Inflammatory macrophage (primary cell): ENCODE measurements at places on chromosomes 12 and 14.

- DNase-seq = no peak
Measured at GRCh38 chr12:51443573-51443972, 18.9 kb downstream of the SLC4A8 start.

- no peak for DNase-seq
Measured at GRCh38 chr14:68266998-68267397, 447.4 kb downstream of the RAD51B start.

DNA sequence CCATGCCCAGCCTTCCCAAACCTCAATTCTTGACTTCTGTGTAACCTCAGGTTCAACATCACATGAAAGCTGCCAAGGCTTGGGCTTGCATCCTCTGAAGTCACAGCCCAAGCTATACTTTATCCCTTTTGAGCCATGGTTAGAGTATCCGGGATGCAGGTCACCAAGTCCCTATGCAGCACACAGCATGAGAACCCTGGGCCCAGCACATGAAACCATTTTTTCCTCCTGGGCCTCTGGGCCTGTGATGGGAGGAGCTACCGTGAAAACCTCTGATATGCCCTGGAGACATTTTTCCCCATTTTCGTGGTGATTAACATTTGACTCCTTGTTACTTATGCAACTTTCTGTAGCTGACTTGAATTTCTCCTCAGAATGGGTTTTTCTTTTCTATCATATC, 25.8 kb upstream of the DIO2 start:
- no peak for DNase-seq

DNA sequence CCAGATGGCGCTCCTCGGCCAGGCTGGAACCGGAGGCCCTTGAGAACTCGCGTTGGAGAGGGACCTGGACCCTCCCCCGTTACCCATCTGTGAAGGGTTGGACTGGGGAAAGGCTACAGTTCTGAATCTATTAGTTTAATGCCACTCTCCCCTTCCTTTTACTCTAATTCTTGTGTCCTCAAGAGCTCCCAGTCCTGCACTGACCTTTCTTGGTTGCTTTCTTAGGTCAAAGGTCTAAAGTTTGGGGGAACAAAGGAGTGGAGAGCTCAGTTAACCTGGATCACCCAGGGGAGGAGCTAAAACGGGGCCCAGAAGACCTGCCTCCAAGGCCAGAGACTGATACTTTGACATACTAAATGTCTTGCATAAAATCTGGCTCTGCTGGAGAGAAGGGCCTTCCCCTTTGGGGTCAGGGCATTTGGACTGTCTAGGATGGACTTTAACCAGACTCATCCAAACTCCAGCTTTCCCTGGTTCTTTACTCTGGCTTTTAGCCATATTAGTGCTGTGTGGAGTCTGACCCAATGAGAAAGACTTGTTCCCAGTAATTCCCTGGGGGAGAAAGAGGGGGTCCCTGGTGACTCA, 923 bp upstream of the MLF2 start:
- peak; percentile 47 for DNase-seq

DNA sequence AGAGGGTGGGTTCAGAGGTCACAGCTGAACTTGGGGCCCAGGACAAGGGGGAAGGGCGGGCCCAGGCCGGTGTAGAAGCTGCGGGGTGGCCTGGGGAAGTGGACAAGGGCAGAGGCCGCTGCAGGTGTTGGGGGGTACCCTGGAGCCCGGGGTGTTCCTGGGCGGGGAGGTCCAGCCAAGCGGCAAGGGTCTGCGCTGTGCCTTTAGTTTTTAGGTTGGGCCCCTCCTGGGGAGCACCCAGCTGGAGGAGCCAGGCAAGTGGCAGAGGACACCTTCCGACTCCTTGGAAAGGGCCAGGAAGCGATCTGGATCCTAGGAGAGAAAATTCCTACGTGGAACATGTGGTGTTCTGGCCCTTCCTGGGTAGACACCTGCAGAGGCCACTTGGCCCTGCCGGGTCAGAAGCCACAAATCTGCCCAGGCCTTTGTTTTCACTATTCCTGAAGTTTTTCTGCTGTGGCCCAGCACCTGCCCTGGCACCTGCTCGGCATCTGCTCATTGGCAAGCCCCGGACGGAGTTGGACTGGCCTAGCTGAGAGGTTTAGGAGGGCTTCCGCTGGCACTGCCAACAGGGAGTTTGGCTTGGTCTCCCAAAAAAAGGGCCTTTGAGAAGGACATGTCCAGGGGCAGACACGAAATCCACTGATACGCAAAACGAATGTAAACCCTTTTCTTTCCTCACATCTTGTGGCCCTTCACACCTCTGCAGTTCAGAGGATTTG, 61.1 kb downstream of the SMUG1 start:
- no peak for DNase-seq

DNA sequence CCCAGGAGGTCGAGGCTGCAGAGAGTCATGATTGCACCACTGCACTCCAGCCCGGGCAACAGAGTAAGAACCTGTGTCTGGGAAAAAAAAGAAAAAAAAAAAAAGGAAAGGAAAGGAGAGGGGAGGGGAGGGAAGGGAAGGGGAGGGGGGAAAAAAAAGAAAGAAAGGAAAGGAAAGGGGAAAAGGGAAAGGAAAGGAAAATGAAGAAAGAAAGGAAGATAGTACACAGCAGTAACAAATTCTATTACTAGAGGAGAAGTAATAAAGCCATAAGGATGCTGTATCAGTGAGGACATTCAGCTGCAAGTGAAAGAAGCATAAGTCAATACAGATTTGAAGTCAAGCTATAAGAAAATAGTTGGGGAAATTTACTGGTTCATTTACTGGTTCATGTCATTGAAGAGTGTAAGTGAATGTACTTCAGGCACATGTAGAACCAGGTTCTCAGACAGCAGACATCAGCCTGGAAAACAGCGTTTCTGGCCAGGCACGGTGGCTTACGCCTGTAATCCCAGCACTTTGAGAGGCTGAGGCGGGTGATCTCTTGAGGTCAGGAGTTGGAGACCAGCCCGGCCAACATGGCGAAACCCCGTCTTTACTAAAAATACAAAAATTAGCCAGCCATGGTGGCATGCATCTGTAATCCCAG, 37.4 kb downstream of the NDUFA12 start:
- no peak for DNase-seq

GRCh38 chr12:117881517-117881916, 87.3 kb downstream of the KSR2 start:
- peak; percentile 33 for DNase-seq

DNA sequence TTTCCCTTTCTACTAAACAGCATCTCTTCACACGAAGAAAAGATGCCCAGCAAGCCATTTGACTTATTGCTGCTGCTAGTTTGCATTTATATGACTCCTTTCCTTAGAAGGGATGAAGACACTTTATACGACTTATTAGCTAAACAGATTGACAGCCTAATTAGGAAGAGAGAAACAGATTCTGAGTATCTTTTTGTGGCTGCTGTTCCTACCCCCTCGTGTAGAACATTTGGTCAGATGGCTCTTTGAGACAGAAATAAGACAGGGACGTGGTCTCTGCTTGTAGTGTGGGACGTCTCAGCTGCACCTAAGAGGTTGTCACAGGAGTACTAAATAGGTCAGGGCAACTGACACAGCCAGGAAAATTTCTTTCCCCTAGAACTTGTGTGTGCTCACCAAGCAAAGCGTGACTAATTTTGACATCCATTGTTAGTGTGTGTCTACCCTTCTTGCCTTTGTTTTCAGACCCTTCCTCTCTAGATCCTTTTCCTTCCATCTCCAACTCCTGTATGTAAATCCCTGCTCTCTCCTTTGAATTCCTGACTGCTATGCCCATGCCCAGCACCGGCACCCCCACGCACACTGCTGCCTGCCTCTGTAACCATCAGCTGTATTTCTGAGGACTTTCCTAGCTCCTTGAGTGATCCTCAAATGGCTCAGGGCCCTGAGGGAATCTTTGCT, 83.2 kb downstream of the DAD1 start:
- DNase-seq = no peak

GRCh38 chr14:105117257-105117646, 51.3 kb downstream of the JAG2 start:
- DNase-seq = no peak

GRCh38 chr12:53976172-53976822, 1.5 kb upstream of the HOTAIR start:
- no peak for DNase-seq

GRCh38 chr14:24300326-24300980, 803 bp downstream of the NOP9 start:
- DNase-seq = no peak

- no peak for DNase-seq
Measured at GRCh38 chr14:25666877-25667276, 616.9 kb upstream of the STXBP6 start.

GRCh38 chr14:100288382-100289185, 17.7 kb downstream of the SLC25A29 start:
- no peak for DNase-seq

GRCh38 chr12:21797539-21797938, 23.0 kb upstream of the KCNJ8 start:
- no peak for DNase-seq

GRCh38 chr12:89379148-89379838, 27.0 kb upstream of the DUSP6 start:
- no peak for DNase-seq

DNA sequence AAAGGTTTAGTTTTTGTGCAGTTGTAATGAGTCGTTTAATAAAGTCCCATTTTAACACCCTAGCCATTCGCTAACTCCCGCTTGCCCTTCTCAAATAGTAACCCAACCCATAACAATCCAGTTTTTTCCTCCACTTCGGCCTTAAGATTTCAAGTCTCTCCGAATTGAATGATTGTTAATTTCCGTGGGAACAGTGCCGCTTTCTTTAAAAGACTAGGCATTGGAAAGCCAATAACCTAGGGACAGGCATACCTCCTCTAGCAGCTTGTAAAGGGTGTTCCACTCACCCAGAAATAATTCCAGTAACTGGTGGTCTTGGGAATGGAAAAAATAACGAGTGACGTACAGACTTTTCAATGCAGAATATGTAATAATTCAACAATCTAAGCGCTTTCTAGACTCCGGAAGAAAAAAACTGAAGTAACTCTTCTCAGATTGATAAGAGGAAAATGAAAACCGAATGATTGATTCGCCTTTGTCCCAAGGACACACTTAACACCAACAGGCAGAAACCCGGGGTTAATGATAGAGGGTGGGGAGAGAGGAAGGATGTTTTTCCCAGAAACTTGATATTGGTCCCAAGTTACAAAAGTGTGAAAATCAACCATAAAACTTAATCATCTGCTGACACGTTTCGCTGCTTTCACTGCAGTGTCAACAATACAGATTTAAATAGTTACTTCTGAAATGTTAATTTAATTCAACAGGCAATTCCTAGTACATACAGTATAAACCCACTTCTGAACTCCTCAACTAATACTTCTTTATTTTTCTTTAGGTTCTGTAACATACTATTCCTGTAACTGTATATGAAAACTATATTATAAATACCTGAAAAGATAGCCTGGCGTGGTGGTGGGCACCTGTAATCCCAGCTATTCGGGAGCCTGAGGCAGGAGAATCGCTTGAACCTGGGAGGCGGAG, 1.0 kb upstream of the SINHCAF start:
- DNase-seq = no peak

- DNase-seq = no peak
Measured at GRCh38 chr12:67018105-67018504, 251.1 kb upstream of the CAND1 start.

DNA sequence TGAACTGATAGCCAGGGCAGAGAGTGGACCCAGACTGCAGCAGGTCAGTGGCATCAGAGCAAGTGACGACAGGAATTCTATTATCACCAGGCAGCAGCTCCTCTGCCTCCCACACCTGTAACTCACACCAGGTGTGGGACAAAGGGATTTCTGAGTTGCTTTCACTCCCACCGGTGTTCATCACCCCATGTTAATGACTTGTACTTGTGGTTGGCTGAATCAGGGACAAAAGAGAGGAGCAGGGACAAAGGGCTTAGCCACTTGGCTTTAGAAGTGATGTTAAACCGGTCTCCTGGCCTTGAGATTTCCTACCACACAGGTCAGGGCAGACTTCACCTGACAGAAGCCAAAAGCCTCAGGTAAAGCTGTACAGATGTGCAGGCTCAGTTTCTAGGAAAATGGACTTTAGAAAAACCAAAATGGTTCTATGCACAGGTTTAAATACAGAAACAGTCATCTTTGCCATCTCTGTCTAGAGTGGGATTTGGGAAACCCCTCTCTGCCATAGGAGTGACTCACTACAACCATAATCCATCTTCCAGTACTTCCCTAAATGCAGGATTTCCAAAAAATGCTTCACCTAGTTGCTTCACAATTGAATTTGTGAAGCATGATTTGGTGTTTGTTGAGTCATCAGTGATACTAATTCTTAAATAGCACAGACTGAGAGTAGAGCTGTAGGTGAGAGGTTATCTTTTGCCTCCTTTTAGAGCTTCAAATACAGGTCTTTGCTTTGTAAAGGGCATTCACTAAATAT, 158.5 kb downstream of the PRKCH start:
- DNase-seq = peak; percentile 74

- no peak for DNase-seq
Measured at GRCh38 chr14:49092345-49092744, 493.8 kb downstream of the RPS29 start.

- DNase-seq = peak; percentile 49
Measured at GRCh38 chr12:109947521-109947920, 47.4 kb downstream of the TCHP start.

DNA sequence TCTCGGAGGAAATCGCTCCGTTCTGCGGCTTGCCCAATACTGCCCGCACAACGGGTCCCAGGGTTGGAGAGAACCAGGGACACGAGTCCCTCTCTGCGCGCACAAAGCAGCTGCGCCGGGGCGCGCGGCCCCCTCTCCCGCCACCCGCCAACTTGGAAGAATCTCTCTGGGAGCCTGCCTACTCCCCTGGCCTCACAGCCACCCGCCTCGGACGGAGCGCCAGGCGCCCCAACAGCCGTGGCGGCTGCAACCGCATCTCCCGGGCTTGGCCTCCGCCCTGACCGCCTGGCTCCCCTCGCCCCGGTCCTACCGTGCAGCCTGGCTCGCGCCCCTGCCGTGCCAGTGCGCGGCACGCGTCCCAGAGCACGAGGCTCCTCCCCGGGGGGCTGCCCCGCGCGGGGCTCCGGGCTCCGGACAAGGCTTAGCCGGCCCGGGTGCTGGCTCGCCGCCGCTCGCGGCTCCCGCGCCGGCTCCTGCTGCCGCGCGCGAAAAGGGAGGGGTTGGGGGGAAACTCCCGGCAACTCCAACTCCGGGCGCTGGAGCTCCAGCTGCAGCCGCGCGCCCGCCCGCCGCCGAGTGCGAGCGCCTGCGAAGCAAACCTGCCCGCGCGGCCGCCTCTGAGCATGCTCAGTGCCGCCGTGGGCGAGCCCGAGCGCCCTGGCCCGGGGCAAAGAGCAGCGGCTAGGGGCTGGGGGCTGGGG, at the start of gene STXBP6:
STXBP6 (minus strand) TSS at position 580 of the 701 bp plus-strand sequence. CDS start 75,329 bp downstream, outside the sequence.
- peak; percentile 48 for DNase-seq

GRCh38 chr12:26101763-26102162, 23.1 kb downstream of the BHLHE41 start:
- DNase-seq = peak; percentile 67

DNA sequence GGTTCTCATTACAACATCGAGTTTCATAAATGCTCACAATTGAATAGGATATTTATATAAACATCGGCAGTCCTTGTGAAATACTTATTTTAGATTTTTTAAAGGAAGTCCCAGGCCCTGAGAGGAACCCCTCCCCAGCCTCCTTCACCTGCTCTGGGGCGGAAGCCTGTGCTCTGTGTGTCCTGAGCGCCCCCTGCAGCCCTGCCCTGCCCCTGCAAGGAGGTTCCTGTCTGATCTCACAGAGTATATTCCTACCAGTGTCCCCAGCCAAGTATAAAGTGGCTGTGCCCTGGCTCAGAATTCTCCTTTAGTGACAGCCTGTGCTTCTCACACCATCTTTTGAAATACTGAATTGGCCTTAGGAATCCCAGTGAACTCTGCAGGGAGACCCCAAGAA, 659.5 kb downstream of the TMEM121 start:
- no peak for DNase-seq
